ENCODE measurements at places on chromosomes 7 and 10. TPM values are rescaled to one million over a fixed set of nuclear protein-coding genes. Genes with fewer than 3 reads are reported as not detected.

The VAX1 gene
- total RNA-seq, result not detected

The NCAPG2 gene
- total RNA-seq, result 6.0 TPM

GRCh38 chr7:41661596-41661995 is 41.3 kb downstream of the INHBA start:
- DNase-seq, result no peak

DNA sequence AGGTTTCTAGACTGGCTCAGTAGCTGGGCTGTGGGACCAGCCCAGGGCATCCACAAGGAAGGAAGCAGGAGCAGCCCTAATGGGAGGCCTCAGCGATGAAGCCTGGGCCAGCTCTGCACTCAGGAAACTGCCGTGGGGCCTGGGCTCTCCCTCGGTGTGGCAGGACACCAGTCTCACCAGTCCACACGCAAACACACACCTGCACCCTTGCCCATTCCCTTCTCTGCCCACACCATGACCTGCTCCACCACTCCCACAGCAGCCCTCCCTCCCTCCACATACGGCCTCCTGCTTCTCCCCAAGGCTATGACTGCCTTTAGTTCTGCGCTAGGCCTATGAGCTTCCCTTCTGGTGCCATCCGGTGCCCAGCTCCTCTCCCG is 7.1 kb downstream of the FGF8 start:
- no peak for DNase-seq

DNA sequence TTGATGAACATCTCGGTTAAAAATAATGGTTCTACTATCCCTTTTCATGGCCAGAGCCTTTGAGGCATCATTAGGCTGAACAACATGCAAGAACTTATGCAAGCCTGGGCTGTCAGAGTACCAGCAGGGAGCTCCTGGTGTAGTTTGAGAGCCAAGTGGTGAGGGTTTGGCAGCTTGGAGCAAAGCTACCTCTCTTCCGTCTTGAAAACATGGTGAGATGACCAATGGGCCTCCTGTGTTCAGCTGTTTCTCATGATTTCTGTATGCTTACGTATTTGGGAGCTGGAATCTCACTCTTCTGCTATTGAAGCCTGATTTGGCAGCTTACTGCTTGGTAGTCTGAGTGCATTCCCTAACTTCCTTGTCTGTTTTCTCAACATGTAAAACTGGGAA is 150.4 kb downstream of the CXCL12 start:
- DNase-seq, result no peak

- DNase-seq, result no peak
These were observed 20.5 kb upstream of the RHEB start for GRCh38 chr7:151540146-151540545.
